ENCODE measurements at places on chromosomes 5 and 9. TPM values are rescaled to one million over a fixed set of nuclear protein-coding genes. Genes with fewer than 3 reads are reported as not detected.
A peak's percentile ranks its signal among the peaks of the same experiment; 100 is the strongest.

ZNF782 gene
- polyA plus RNA-seq = 2.8 TPM

DNA sequence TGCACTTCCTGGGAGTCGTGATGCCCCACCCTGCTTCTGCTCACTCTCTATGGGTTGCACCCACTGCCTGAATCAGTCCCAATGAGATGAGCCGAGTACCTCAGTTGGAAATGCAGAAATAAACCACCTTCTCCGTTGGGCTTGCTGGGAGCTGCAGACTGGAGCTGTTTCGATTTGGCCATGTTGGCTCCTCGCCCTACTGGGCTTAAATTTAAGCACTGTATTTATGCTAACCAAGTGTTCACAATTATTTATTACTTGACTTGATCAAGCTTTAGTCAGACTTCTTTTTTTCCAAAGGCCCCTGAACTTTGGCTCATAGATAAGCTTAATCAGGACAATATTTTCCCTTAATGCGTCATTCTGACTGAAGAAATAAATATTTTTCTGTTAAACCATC, 1072.4 kb upstream of the CDH9 start:
- H3K27ac ChIP-seq = no peak overlapping the region
- no peak overlapping the region for H3K4me3 ChIP-seq
- no peaks in the 10 kb centered on the region for H3K4me1 ChIP-seq
- H3K36me3 ChIP-seq = no peaks in the 10 kb centered on the region

C9orf50 gene
- polyA plus RNA-seq = 0.23 TPM

ZCCHC10 gene
- 38.6 TPM for polyA plus RNA-seq

CCDC180 gene
- polyA plus RNA-seq = 9.6 TPM

- peaks cover 26% of the 10 kb centered on the region for H3K36me3 ChIP-seq
- H3K27ac ChIP-seq = no peak overlapping the region
- no peak overlapping the region for H3K4me3 ChIP-seq
- H3K4me1 ChIP-seq = no peaks in the 10 kb centered on the region
- H3K27me3 ChIP-seq = no peaks in the 10 kb centered on the region
- DNase-seq = no peak
Measured at GRCh38 chr9:126836216-126836615, 24.2 kb upstream of the ZBTB34 start.

DNA sequence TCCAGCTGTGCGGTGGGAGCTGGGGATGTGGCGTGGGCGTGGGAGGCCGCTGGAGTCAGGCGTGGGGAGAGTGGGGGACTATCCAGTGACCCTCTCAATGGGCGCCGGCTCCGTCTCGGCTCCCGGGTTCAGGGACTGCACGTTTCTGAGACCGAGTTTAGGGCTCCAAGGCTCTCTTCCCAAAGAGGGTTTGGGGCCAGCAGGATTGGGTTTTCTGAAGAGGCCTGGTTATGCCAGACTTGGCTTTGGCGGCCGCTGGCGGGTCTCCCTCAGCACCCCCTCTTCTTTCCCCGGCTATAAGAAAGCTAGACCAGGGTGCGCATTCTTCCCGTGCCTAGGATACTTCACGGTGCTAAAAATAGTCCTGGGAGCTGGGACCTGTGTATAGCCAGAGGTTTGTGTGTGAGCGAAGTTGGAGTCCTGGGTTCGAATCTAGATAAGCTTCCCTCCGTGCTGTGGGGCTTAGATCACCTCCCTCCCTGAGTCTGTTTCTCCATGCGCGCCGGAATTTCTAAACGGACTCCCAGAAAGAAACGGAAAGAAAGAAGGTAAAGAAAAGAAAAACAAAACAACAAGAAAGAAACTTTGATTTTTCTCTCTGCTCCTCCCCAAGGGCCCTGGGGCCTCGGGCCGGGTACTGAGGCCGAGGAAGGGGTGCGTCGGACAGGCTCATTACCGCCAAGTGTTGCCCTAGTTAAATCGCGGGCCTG, 5.0 kb downstream of the HAND1 start:
- H3K27ac ChIP-seq = no peak overlapping the region
- no peak overlapping the region for H3K4me3 ChIP-seq
- H3K36me3 ChIP-seq = no peaks in the 10 kb centered on the region
- peaks cover 99% of the 10 kb centered on the region for H3K27me3 ChIP-seq
- no peak for DNase-seq

DNA sequence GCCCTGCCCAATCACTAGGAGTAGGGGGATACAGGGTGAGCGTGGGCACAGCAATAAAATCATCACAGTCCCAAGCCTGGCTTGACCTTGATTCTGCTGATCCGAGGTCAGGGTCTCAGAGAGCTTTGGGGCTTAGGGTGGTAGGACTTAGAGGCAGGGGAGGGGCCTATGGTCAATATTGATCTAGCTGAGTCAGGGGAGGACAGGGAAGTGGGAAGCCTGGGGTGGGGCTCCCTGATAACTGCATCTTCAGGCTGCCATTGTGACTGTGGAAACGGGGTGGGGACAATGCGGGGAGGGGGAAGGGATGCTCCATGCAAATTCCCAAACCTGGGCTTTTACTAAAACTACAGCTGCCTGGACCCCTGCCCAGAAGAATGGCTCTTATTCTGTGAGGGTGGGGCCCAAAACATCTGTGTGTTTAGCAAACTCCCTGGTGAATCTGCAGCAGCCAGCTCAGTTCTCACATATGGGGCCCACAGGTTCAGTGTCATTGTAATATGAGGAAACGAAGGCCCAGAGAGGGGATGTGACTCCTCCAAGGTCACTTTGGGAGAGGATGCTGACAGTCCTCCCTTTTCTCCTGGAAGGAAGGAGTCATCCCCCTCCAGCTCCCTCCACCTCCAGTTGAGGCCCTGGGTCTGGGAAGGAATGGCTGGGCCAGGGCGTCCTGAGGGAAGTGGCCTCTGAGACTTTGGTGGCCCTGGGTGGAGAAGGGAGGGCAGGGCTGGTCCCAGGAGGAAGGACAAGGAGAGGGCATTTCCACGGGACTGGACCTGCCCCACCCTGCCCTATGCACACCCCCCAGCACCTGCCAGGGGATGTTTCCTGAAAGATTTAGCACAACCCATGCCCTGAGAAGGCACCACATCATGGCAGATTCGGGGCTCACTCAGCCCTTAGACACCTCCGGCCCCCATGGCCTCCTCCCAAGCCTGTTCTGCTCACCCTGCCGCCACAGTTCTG, 26.4 kb downstream of the SLC6A7 start:
- H3K4me1 ChIP-seq = no peaks in the 10 kb centered on the region
- no peak for DNase-seq
- peaks cover 14% of the 10 kb centered on the region for H3K27me3 ChIP-seq
- H3K36me3 ChIP-seq = no peaks in the 10 kb centered on the region

DNA sequence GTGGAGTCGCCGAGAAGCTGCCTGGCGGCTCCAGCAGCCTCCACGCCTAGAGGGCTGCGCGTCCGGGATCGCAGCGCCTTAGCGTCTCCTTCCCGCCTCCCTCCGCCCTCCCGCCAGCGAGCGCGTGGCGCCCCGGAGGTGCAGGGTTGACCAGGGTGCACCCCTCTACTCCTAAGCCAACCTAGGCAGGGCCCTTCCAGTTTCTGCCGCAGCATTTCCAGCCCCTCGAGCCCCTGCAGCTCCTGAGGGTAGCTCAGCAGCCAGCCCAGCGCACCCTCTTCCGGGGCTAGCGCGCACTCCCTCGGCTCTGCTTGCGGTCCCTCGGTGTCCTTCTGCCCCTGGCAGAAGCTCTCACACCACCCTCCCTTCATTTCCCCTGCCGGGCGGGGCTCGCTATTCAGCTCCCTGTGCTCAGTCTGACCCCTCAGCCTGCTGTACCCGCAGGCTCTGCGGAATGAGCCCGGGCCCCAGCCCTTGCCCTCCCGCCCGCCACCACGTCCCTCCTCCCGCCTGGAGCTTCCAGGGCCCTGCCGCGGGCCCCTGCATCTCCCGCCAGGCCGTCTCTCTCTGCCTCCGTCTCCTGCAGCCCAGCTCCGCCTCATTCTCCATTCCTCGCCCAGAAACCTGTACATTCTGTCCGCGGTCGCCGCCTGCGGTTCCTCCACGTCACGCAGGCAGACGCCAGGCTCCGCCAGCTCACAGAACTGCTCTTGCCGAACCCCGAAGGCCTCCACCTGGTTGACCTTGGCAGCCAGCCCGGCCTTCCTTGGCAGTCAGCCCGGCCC, 61.8 kb downstream of the SPATA31C2 start:
- peaks cover 24% of the 10 kb centered on the region for H3K27me3 ChIP-seq
- H3K27ac ChIP-seq = peak overlapping the region; percentile 13
- no peak for DNase-seq
- peaks cover 8% of the 10 kb centered on the region for H3K4me1 ChIP-seq
- no peaks in the 10 kb centered on the region for H3K36me3 ChIP-seq

MAMDC4 gene
- polyA plus RNA-seq = 14.0 TPM

PCDHA1 gene
- not detected for polyA plus RNA-seq

TLE1 gene
- polyA plus RNA-seq = 24.1 TPM

DNA sequence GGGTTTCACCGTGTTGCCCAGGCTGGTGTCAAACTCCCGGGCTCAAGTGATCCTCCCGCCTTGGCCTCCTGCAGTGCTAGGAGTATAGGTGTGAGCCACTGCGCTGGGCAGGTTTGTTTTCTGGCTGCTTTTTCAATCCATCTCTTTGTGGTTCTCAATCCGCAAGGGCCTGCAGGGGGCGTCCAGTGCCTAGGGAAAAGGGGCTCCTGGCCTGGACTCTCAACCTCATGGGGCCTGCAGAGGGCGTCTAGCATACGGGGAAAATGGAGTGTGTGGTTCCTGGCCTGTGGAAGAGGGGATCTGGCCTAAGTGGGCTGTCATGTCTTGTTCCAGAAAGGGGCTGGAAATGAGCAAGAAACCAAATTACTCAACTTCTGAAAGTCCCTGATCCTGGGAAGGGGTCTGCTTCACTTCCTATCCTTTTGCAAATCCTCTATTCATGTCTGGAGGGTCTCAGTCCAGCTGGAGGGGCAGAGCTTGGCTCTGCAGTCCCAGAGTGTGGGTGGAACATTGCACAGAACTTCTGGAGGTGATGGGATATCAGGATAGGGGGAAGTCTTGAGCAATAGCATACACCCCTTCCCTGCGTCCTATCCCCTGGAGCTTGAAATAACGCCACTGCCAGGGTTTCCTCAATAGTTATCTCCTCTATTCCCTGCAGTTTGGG, 12.7 kb upstream of the CCL27 start:
- no peaks in the 10 kb centered on the region for H3K27me3 ChIP-seq
- no peak overlapping the region for H3K4me3 ChIP-seq
- peak; percentile 64 for DNase-seq
- H3K36me3 ChIP-seq = no peaks in the 10 kb centered on the region

GRCh38 chr9:12923468-12924009, 148.7 kb downstream of the LURAP1L start:
- H3K4me1 ChIP-seq = no peaks in the 10 kb centered on the region
- H3K4me3 ChIP-seq = no peak overlapping the region
- H3K27me3 ChIP-seq = no peaks in the 10 kb centered on the region
- no peak for DNase-seq

- peaks cover 5% of the 10 kb centered on the region for H3K4me1 ChIP-seq
- H3K36me3 ChIP-seq = peaks cover 7% of the 10 kb centered on the region
- no peaks in the 10 kb centered on the region for H3K27me3 ChIP-seq
Measured at GRCh38 chr9:32550150-32550561, 2.0 kb upstream of the SMIM27 start.

TMEM252 gene
- not detected for polyA plus RNA-seq

DNA sequence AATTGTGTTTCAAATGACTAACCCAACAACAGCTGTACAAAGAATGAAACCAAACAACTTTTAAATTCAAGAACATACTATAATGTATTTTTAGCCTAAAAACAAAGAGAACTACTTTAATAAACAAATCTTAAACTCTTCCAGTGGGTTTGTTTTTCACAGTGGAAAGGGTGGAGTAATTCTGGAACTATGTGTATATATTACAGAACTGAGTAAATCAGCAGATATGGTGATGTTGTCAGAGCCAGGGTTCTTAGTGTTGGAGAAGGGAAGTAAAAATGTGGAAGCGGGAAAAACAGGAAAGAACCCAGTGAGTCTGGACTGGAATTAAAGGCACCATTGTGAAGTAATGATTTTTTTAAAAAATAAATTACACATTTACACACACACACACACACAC, 144.9 kb downstream of the CDK5RAP2 start:
- peaks cover 2% of the 10 kb centered on the region for H3K4me1 ChIP-seq
- no peaks in the 10 kb centered on the region for H3K27me3 ChIP-seq
- no peak overlapping the region for H3K4me3 ChIP-seq
- H3K36me3 ChIP-seq = peaks cover 56% of the 10 kb centered on the region
- no peak for DNase-seq

PCDHGB6 gene
- polyA plus RNA-seq = 1.1 TPM

- H3K27ac ChIP-seq = peak overlapping the region; percentile 66
- H3K36me3 ChIP-seq = peaks cover 9% of the 10 kb centered on the region
- DNase-seq = no peak
- peaks cover 18% of the 10 kb centered on the region for H3K27me3 ChIP-seq
- peaks cover 76% of the 10 kb centered on the region for H3K4me1 ChIP-seq
Measured at GRCh38 chr5:139651853-139652787, 4.0 kb downstream of the CXXC5 start.

GRCh38 chr5:4896328-4896727, 243.8 kb upstream of the ADAMTS16 start:
- no peak overlapping the region for H3K4me3 ChIP-seq
- H3K36me3 ChIP-seq = no peaks in the 10 kb centered on the region
- DNase-seq = no peak

CD274 gene
- 10.9 TPM for polyA plus RNA-seq

- H3K36me3 ChIP-seq = no peaks in the 10 kb centered on the region
- no peak overlapping the region for H3K27ac ChIP-seq
- no peaks in the 10 kb centered on the region for H3K27me3 ChIP-seq
- no peak for DNase-seq
- H3K4me3 ChIP-seq = no peak overlapping the region
Measured at GRCh38 chr5:172505403-172505759, 51.1 kb upstream of the SH3PXD2B start.

GRCh38 chr5:117856713-117857112, 1131.6 kb downstream of the DTWD2 start:
- DNase-seq = no peak
- no peaks in the 10 kb centered on the region for H3K27me3 ChIP-seq
- no peak overlapping the region for H3K27ac ChIP-seq
- no peaks in the 10 kb centered on the region for H3K36me3 ChIP-seq
- H3K4me1 ChIP-seq = no peaks in the 10 kb centered on the region

DNA sequence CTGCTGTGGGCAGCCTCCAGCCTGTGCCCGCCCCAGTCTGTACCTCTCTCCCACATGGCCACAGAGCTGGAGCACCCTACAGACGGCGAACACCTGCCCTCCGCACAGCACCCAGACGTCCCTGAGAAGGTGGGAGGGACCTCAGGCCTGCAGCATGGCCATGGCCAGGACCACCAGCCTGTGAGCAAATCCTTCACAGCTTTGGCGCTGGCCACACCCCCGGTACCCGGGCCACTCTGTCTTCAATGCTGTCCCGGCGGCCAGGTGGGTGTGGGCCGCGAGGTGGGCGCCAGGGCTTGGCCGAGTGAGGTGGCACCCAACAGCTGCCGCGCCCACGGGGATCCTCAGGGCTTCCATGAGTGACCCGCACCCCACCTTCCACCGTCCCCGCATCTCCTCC, 18.7 kb downstream of the NOTCH1 start:
- no peak overlapping the region for H3K4me3 ChIP-seq
- no peak for DNase-seq
- H3K4me1 ChIP-seq = peaks cover 54% of the 10 kb centered on the region
- peaks cover 43% of the 10 kb centered on the region for H3K36me3 ChIP-seq
- H3K27ac ChIP-seq = no peak overlapping the region

GRCh38 chr5:110338341-110339083, 388.0 kb downstream of the TMEM232 start:
- H3K36me3 ChIP-seq = no peaks in the 10 kb centered on the region
- H3K4me3 ChIP-seq = no peak overlapping the region
- DNase-seq = no peak
